ENCODE measurements at places on chromosomes 12 and 14.

DNA sequence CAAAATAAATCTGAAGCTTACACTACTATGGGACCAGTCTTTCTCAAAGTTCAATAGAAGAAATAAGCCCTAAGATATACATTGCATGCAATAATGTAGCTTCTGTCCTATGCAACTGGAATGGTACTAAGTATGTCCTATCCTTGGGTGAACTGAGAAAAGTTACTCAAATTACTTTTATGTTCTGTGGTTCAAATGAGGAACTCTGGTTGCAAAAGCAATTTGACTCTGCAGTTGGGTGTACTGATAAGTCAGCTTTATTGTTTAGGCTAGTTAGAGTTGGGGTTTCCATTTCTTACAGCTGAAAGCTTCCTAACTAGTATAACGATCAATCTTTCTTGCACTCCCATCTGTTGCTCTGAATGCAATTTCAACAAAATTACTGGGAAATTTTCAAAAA is 29.2 kb downstream of the GPR135 start:
- DNase-seq, result no peak

DNA sequence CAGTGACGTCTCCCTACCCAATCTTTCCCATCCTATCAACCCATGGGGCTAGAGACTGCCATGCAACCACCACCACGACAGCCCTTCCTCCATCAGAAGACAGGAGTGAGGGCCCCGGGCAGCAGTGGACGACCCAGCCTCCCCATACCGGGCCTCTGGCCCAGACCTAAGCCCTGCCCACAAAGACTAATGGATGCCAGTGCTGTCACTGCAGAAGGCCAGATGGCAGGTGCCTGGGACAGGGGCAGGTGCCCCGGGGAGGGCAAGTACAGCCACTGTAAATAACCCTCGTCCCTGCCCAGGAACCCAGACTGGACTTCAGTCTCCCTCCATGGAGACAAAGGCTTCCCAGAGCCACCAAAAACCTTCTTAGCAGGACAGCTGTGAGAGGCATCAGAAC is 20.3 kb upstream of the HSPB8 start:
- no peak for DNase-seq

GRCh38 chr12:180445-180844 is 33.5 kb downstream of the SLC6A12 start:
- no peak for DNase-seq

DNA sequence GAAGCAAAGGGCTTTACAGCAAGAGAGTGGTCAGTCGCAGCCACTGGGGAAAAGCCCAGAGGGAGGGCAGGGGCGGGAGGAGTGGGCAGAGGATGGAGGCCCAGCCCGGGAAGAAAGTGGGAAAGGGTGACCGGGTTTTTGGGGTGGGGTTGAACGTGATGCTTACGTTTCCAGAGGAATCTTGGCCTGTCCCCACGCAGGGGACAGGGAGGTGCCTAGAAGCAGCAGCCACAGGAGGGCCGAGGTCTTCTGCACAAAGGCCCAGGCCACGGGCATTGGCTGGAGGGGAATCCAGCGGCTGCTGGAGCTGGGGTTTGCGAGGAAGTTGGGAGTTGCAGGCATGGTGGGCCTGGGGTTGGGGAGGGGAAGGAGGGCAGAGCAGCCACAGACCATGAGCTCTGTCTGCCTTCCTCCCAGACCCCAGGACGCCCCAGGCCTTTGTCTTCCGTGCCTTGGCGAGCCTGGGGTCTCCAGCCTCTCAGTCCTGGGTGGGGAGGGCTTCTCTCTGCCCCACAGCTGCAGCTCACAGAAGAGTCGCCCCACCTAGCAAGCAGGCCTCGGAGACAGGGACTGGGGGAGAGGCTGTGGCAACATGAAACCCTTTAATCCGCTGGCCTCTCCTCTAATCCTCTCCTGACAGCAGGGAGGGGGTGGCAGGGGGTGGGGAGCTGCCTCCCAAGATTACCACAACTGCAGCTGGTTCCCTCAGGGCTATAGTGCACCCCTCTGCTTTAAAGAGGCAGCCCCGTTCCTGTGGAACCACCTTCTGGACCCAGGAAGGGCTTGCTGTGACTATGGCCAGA is at the start of gene CACNA2D4:
TSS of gene CACNA2D4 (minus strand) at position 572 of the 803 bp plus-strand sequence. CDS start at position 393, 179 bp downstream.
- DNase-seq, result no peak

GRCh38 chr14:100440758-100441203 is 117.6 kb downstream of the SLC25A47 start:
- DNase-seq, result no peak

GRCh38 chr12:124094188-124094587 is 121.2 kb downstream of the ZNF664 start:
- no peak for DNase-seq

- DNase-seq, result no peak
Observed at GRCh38 chr12:94109160-94109559, 39.2 kb upstream of the PLXNC1 start.

GRCh38 chr14:33986804-33987203 is 35.9 kb upstream of the EGLN3 start:
- no peak for DNase-seq

- DNase-seq, result no peak
Observed at GRCh38 chr12:116123451-116124258, 153.8 kb downstream of the MED13L start.

GRCh38 chr12:28217805-28218204 is 27.5 kb downstream of the CCDC91 start:
- DNase-seq, result no peak

GRCh38 chr12:115891556-115892164 is 385.8 kb downstream of the MED13L start:
- no peak for DNase-seq

- no peak for DNase-seq
Observed at GRCh38 chr14:89348722-89349121, 68.3 kb downstream of the FOXN3 start.

GRCh38 chr12:105744371-105745058 is 394.2 kb downstream of the NUAK1 start:
- DNase-seq, result no peak

DNA sequence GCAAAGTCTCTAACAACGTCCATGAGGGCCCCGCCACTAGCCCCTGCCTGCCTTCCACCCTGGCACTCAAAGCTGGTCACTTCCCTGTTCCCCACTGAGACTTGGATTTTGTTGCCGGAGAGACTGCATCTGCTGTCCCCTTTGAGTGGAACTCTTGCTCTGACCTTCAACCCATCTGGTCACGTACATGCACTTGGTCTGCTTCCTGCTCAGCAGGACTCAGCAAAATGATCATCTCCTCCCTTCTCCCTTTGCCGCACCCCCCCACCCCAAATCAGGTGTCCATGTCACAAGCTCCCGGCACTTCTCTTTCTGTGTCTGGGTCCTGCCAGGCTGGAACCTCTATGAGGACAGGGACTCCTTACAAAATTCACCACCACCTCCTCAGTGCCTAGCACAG is 180.9 kb downstream of the CHST11 start:
- DNase-seq, result no peak

- DNase-seq, result no peak
Observed at GRCh38 chr12:107243341-107243740, 150.0 kb upstream of the CRY1 start.

GRCh38 chr14:79614448-79614847 is 596.9 kb downstream of the DIO2 start:
- DNase-seq, result no peak

DNA sequence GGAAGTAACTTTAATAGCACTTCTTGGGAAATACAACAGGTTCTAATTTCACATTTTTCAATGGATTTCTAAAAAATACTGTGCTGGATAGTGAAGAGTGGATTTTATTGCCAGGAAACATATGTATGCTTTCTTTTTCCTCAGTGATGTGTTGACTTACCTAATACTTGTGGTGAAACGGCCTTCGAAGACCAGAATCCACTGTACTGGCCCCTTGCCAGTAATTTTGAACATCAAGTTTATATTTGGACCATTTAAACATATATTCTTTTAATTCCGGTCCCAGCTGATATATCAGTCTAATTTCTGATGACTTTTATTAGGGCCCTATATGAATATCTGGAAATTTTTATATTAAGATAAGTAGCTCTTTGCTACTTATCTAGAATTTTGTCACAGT is 1.8 kb downstream of the MSRB3 start:
- DNase-seq, result no peak

- no peak for DNase-seq
Observed at GRCh38 chr14:66401449-66402095, 84.6 kb upstream of the CCDC196 start.

DNA sequence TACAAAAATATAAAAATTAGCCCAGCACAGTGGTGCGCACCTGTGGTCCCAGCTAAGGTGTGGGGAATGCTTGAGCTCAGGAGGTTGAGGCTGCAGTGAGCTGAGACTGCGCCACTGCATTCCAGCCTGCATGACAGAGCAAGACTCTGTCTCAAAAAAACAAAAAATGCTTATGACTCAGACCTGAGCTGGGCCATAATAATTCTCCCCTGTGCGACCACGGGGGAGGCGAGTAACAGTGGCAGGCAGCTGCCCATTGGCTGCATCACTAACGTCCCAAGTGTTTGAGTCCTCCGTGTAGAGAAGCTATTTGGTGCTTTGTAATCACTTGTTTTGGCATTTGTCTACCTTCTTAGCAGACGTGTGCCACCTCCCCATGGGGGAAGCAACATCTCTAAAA is 24.9 kb downstream of the PSMC1 start:
- DNase-seq, result no peak

- DNase-seq, result no peak
Observed at GRCh38 chr12:96263449-96263902, 69.3 kb downstream of the ELK3 start.

GRCh38 chr12:132496710-132497109 is 6.8 kb downstream of the FBRSL1 start:
- DNase-seq, result no peak

- no peak for DNase-seq
Observed at GRCh38 chr14:76501156-76501720, 125.3 kb downstream of the ESRRB start.

- DNase-seq, result no peak
Observed at GRCh38 chr12:14774906-14775635, 28.2 kb downstream of the WBP11 start.

DNA sequence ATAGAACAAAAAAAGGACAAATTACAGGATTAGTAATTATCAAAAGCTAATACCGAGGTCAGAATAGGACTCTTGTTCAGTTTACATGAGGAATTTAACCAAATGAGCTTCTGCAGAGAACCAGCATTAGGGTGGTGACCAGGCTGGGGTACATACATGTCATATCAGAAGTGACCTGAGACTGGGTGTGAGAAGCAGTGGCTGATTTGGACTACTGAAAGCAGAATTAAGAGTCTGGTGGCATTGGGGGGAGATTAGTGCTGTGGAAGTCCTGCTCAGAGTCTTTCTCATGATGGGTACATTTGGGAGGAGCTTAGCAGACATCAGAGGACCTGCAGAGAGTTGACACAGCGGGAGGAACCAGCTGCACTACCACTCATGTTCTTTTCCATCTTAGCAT is 21.7 kb downstream of the TRAF3 start:
- DNase-seq, result no peak

- no peak for DNase-seq
Observed at GRCh38 chr12:122449317-122449716, 26.8 kb upstream of the CLIP1 start.

- no peak for DNase-seq
Observed at GRCh38 chr14:95495538-95496025, 20.9 kb downstream of the SYNE3 start.

DNA sequence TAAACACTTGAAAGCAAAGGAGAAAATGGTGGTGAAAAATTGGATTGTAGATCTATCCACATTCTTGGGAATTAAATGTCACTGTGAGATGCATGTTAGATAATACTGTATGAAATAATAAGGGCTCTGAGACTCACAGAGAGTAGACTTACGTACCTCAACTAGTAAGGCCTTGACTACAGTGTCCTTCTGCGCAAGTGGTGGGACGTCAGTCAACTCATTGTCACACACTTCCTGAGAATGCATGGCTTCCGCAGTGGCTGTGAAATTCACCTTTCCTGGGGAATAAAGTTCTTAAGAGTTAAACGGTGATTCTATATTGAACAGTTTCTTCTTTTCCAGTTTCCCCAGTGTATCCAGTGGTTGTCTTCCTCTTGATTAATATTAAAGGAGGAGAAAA is 32.6 kb upstream of the PZP start:
- DNase-seq, result no peak

- DNase-seq, result no peak
Observed at GRCh38 chr12:13209436-13210235, 13.1 kb downstream of the EMP1 start.

- DNase-seq, result no peak
Observed at GRCh38 chr12:120680165-120680738, 6.7 kb upstream of the MLEC start.

DNA sequence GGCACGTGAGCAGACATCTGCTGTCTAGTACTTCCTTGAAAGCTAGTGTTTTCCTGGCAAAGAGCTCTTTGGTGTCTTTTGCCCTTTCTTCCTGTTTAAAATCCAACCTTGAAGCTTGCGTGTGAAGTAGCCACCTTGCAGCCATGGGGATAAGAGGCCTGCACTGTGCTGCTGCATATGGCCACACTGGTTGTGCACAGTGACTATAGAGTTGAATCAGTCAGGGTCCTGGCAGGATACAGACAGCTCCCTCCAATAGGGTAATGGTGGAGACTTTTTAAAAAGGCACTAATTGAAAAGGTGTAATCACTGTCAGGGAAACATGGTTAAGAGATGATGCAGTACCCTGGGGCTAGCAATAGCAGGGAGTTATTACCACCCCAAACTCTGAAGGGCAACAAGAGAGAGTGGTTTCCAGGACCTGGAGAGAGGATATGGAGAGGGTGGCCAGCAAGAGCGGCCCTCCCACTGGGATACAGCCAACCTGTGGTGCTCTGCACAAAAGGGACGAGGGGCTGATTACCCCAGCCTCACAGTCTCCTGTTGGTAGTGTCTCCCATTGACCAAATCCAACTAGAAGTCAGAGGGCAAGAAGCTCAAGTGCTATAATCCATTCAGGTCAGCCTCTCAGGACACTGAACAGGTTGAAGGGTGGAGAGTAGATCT is 4.8 kb upstream of the GLT8D2 start:
- DNase-seq, result no peak

- no peak for DNase-seq
Observed at GRCh38 chr12:131355361-131356245, 355.3 kb upstream of the SFSWAP start.

DNA sequence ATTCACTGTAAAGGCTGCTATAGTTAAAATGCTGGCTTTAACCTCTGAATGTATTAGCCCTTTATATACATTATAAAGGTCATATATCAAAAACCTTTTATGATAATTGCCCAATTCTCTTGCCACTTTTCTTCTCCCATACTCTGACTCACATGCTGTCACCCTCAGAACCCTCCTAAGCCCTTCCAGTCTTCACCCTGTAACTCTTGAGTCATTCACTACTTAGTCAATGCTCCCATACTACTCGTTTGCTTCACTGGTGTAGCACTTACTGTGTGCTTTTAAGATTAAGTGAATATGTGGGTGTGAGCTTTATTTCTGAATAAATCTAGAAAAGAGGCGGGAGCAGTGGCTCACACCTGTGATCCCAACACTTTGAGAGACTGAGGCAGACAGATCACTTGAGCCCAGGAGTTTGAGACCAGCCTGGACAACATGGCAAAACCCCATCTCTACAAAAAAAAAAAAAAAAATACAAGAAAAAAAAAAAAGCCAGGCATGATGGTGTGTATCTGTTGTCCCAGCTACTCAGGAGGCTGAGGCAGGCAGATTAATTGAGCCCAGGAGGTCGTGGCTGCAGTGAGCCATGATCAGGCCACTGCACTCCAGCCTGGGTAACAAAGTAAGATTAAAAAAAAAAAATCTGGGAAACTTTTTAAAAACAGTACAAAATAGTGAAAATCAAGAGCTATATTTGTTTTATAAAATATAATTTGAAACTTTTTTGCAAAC is 37.6 kb downstream of the SPATA7 start:
- DNase-seq, result no peak

GRCh38 chr12:111215881-111216280 is 153.0 kb downstream of the PHETA1 start:
- no peak for DNase-seq

Data from T-helper 22 cell (primary cell).